ENCODE measurements at places on chromosomes 7 and 10.

DNA sequence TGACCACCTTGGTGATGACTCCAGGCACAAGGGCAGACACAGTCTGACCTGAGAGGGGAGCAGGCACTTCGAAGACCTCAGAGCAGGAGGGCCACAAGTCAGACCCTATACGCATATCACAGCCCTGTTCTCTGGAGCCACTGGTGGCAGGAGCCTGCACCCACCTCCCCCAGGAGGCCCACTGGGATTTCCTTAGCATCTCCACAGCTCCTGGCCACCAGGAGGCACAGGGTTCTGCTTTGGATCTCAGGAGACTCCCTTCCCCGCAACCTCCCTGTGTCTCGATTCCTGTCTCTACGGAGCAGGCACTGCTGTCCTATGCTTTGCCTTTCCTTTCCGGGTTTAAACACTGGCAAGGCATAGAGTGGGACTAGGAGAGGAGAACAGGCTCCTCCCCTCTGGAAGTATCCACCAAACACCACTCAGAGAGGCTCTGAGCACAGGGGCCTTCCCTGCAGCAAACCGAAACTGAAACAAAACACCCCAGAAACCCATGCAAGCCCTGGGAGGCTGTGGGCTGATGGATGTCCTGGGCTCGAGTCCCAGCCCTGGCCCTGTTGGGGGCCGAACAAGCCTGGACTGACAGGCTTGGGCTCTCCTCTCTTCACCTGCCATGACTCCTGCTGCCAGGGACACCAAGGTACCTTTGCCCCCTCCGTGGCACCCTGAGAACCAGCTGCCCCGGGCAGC lies 166.3 kb downstream of the NEURL1 start:
- peak; percentile 94 for DNase-seq

- DNase-seq: no peak
These were observed 97.4 kb upstream of the GPR26 start for GRCh38 chr10:123568751-123569150.

GRCh38 chr7:38311329-38311937 lies 38.0 kb upstream of the TARP start:
- DNase-seq: no peak

- DNase-seq: no peak
These were observed 26.0 kb upstream of the PLEKHA1 start for GRCh38 chr10:122348512-122348911.

- no peak for DNase-seq
These were observed 67.5 kb downstream of the MKI67 start for GRCh38 chr10:128058750-128059134.

DNA sequence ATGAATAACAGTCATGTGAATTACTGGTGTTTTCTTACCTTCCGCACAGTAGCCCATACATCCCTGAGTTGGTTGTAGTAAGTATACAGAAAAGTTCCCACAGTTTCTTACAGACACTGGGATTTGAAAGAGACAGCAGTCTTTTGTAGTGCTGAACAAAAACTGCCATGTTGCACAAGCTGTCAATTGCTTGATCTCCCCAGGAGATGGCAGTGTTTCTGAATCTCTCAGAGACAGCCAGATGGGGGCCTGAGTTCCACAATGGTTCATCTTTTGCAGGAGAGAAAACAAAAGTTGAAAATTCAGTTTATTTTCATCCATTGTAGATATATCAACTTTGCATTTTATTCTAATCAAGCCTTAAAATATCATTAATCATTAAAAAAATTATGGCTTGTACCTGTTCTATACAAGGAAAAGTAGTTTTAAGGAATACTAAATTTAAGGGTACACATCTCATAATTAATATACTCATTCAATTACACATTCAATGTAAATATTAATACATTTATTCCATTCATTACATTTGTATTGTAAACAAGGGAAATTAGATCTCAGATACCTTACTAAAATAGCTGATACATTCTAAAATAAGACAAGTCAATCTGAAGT lies 14.5 kb downstream of the VWDE start:
- DNase-seq: peak; percentile 61

GRCh38 chr7:112266141-112266540 lies 59.6 kb downstream of the ZNF277 start:
- no peak for DNase-seq

GRCh38 chr7:90188281-90188680 lies 23.3 kb upstream of the STEAP2 start:
- no peak for DNase-seq

- DNase-seq: peak; percentile 16
These were observed 30.0 kb upstream of the SAMD9L start for GRCh38 chr7:93178213-93178612.

DNA sequence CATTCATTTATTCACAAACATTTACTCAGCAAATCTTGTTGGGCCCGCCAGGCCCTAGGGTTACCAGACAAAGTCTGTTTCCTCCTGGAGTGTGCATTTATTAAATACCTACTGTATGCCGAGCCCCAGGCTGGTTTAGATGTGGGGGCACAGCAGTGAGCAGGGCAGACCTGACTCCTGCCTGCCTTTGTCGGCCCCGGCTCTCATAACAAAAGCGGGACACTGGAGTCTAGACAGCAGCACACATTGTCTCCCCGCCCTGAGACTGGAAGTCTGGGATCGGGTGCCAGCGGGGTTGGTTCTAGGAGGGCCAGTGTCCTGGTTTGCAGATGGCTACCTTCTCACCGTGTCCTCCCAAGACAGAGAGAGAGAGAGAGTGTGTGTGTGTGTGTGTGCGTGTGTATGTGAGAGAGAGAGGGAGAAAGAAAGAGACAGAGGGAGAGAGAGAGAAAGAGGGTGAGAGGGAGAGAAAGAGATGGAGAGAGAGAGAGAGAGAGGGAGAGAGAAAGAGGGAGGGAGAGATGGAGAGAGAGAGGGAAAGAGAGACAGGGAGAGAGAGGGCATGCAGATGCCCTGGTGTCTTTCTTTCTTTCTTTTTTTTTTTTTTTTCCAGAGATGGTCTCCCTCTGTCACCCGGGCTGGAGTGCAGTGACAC lies 25.9 kb downstream of the ELFN1 start:
- no peak for DNase-seq

DNA sequence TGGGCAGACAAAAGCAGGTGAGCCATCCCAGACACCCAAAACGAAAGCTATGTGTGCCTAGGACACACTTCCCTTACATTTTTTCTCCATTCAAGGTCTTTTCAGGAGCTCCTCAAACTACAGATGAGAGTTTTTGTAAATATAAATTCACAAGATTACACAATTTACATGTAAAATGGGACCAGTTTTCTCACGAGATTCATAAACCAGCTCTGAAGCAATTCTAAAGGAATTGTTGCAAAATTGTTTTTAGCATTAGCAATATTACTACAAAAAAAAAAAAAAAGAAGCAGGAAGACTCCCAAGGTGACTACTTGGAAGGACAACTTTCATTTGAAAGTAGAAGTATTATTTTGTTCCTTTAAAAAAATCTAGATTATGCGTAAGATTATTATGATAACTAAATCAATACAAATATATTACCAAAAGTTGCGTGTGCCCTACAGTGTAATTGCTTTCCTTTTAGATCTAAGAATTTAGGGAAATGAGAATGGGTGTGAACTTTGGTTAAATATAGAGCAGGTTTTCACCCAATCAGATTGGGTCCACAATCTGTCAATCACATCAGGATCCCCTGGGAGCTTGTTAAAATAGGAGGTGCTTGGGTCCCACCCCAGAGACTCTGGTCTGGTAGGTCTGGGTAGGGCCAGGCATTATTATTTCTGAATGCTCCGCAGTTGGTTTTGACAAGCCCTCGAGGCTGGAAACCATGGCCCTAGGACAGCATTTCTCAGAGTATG lies 72.2 kb downstream of the TBXAS1 start:
- DNase-seq: no peak

DNA sequence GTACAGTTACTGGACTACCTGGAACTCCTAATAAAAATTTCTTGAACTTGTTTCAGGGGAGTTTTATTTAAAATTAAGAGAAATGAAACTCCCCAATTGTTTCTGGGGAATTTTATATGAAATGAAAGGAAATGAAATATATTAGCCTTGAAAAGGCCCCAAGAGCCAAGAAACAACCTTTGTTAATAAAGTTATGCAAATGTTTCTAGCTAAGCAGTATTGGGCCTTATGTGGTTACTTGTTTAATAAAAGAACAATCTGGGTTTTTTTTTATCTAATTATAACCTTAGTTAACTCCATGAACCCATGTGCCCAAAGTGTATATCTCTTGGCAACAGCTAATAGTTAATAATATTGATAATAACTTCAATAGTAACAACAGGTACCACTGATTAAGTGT lies 222.8 kb downstream of the EXOC4 start:
- no peak for DNase-seq

DNA sequence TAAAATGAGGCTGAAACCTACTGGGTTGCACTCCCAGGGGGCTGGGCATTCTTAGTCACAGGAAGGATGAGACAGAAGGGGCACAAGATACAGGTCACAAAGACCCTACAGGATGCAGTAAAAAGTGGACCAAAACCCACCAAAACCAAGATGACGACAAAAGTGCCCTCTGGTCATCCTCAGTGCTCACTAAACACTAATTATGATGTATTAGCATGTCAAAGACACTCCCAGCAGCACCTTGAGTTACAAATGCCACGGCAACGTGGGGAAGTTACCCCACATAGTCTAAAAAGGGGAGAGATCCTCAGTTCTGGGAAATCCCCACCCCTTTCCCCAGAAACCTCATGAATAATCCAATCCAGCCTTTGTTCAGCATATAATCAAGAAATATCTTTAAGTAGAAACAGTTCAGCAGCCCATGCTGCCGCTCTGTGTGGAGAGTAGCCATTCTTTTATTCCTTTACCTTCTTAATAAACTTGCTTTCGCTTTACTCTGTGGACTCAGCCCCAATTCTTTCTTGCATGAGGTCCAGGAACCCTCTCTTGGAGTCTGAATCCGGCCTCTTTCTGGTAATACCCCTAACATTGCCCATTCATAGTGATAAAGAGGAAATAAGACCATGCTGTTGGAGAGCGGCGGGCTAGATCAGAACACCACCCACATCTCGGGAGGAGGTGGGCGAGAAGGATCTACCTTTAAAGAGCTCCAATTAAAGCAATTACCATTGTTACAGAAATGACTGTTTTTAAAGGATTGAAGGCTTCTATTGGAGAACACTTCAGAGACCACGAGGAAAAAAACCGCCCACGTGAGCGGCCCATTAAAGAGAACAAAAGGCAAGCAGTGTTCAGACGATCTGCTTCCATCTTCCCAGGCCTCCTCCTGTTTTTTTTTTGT lies 170.9 kb downstream of the USP6NL start:
- no peak for DNase-seq

GRCh38 chr10:116450861-116451260 lies 23.2 kb downstream of the PNLIPRP3 start:
- no peak for DNase-seq

GRCh38 chr7:44307301-44307900 lies 18.0 kb downstream of the CAMK2B start:
- DNase-seq: peak; percentile 85

- peak; percentile 51 for DNase-seq
These were observed 332.4 kb downstream of the FRMD4A start for GRCh38 chr10:13998163-13998835.

DNA sequence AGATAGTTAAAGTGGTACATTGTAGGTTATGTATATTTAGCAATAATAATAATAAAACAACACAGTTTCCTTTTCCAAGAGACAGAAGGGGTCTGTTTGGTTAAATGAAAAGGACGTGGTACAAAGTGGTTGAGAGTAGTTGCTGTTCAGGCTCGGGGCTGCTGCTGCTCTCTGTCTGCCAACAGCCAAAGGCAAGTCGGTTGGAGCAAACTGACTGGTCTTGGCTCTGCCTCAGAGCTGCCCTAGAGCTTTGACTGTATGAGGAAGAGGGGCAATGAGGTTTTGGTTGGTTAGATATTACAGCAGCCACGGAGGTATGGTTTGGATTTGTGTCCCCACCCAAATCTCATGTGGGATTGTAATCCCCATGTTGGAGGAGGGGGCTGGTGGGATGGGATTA lies 95.3 kb downstream of the CACNB2 start:
- no peak for DNase-seq

DNA sequence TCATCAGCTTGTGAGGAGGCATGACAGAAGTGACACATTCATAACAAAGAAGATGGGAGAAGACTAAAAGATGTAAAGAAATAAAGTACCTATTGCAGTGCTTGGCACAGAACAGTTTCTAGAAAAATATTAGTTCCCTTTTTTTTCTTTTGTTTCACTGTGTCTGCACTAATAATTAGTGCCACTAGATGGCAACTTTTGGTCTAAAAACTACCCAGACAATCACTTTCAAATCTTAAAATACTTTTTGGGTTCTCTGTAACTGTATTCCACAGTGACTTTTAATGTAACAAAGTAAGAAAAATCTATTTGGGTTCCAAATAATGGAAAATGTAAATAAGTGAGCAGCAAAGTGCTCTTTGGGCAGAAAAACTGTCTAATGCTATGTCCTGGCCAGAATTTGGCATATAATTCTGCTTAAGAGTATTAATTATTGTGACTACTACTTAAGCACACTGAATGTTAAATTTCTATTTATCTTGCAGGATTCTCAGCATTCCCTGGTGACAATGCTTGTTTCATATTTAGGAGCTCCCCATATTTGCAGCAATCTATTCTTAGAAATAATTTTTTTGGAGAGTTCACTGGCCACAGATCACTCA lies 134.8 kb upstream of the KIF5B start:
- peak; percentile 36 for DNase-seq

DNA sequence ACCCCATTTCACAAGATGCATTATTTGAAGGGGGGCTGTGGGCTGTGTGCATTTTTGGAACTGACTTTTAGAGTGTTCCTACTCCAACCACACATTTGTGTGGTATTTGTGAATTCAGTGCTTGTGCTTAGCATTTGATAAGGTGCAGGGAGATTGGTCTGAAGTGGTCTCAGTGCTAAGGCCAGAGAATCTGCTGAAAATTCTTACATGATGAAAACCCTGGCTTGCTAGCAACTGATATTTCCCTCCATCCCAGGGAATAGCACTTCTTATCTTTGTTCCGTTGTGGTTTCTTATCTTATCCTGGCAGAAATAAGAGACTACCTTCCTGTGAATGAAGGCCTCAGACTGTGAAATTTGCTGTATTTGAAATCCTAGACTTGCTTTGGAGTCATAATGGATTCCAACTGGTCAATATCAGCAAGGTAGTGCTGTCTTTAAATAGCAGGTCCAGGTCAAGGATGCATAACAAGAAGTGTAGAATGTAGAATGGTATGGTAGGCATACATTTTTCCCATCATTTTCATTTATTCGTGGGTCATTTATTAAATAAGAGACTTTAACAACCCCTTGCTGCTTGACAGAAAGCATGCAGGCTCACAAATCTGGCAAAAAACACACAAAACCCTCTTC lies 986.9 kb downstream of the REEP3 start:
- DNase-seq: no peak

GRCh38 chr10:27699776-27700175 lies 45.8 kb downstream of the MKX start:
- peak; percentile 59 for DNase-seq

Measured in fibroblast of skin of scalp (primary cell).